ENCODE measurements at places on chromosomes 1 and 21. TPM values are rescaled to one million over a fixed set of nuclear protein-coding genes. Genes with fewer than 3 reads are reported as not detected.

Gene RGS18
- total RNA-seq = 0.52 TPM

Gene RNF207
- total RNA-seq = 14.1 TPM

Gene OR2G6
- not detected for total RNA-seq

Gene THRAP3
- 51.7 TPM for total RNA-seq

Gene POU3F1
- total RNA-seq = 0.52 TPM

Gene DNAJC6
- total RNA-seq = 2.6 TPM

Measured in skeletal muscle tissue (tissue), 5 donors.